ENCODE measurements at places on chromosomes 11 and 22. TPM values are rescaled to one million over a fixed set of nuclear protein-coding genes. Genes with fewer than 3 reads are reported as not detected.

The NPAS4 gene
- not detected for total RNA-seq

The OR5B21 gene
- total RNA-seq = not detected

The LPXN gene
- total RNA-seq = 4.6 TPM

The IFITM10 gene
- total RNA-seq = 0.18 TPM

The H19 gene
- total RNA-seq = 1,077 TPM

The PRR33 gene
- 2.3 TPM for total RNA-seq

The ANO5 gene
- 66.5 TPM for total RNA-seq

The OR2AG1 gene
- not detected for total RNA-seq

The SGSM1 gene
- total RNA-seq = 7.5 TPM

The FJX1 gene
- 3.3 TPM for total RNA-seq

All from heart right ventricle (tissue), 16 donors.